Breast epithelium (tissue), 4 donors: ENCODE measurements at places on chromosomes 2 and 18. TPM values are rescaled to one million over a fixed set of nuclear protein-coding genes. Genes with fewer than 3 reads are reported as not detected.

IL36RN gene
- not detected for total RNA-seq

POTEC gene
- total RNA-seq: not detected

C1QL2 gene
- 0.15 TPM for total RNA-seq

NETO1 gene
- total RNA-seq: 0.33 TPM

MAB21L4 gene
- not detected for total RNA-seq

KCNG3 gene
- 0.33 TPM for total RNA-seq

- no peak overlapping the region for H3K4me3 ChIP-seq
- no peaks in the 10 kb centered on the region for H3K27me3 ChIP-seq
- DNase-seq: no peak
- H3K27ac ChIP-seq: no peak overlapping the region
Measured at GRCh38 chr2:19611491-19612332, 253.3 kb upstream of the OSR1 start.

DNA sequence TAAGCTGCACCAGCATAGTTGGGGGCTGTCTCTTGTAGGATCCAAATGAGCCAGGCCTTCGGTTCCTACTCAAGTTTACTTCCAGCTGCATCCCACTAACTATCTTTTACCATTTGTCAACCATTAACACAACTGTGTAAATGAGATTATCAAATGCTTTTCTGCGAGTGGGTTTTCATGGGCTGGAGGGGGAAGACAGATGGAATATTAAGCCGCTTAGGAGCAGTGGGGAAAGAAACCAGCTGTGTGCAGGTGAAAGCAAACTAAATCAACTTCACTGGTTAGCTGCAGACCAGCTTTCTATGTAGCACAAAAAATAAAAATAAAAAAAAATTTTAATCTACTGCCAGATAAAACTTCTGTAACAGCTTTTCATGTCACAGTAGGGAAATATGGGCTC, 307.3 kb upstream of the FBXO11 start:
- H3K36me3 ChIP-seq: no peaks in the 10 kb centered on the region
- no peak overlapping the region for H3K4me3 ChIP-seq
- H3K4me1 ChIP-seq: no peaks in the 10 kb centered on the region
- no peaks in the 10 kb centered on the region for H3K27me3 ChIP-seq

GRCh38 chr2:239443666-239444567, 43.1 kb upstream of the HDAC4 start:
- H3K4me1 ChIP-seq: peaks cover 8% of the 10 kb centered on the region
- H3K36me3 ChIP-seq: no peaks in the 10 kb centered on the region
- H3K27ac ChIP-seq: peak overlapping the region; percentile 78
- peak; percentile 31 for DNase-seq
- no peak overlapping the region for H3K4me3 ChIP-seq
- H3K27me3 ChIP-seq: peaks cover 11% of the 10 kb centered on the region

DNA sequence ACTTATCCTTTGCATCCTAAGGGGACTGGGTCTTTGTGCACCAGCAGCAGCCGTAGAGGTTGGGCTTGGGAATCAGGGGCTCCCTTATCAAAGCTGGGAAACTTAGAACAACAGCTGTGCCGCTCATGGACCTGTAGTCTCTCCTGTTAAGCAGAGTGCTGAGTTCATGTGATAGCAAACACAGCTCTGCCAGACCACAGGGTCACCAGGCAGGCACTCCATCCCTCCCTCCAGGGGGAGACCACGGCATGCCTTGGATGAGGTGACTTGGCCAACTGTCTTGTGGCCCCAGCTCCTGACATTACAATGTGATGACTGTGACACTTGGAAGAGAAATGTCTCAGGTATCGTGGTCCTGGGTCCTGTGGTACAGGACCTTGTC, 60.0 kb downstream of the DGKD start:
- DNase-seq: peak; percentile 16
- no peaks in the 10 kb centered on the region for H3K4me1 ChIP-seq
- no peak overlapping the region for H3K4me3 ChIP-seq
- H3K36me3 ChIP-seq: no peaks in the 10 kb centered on the region

DNA sequence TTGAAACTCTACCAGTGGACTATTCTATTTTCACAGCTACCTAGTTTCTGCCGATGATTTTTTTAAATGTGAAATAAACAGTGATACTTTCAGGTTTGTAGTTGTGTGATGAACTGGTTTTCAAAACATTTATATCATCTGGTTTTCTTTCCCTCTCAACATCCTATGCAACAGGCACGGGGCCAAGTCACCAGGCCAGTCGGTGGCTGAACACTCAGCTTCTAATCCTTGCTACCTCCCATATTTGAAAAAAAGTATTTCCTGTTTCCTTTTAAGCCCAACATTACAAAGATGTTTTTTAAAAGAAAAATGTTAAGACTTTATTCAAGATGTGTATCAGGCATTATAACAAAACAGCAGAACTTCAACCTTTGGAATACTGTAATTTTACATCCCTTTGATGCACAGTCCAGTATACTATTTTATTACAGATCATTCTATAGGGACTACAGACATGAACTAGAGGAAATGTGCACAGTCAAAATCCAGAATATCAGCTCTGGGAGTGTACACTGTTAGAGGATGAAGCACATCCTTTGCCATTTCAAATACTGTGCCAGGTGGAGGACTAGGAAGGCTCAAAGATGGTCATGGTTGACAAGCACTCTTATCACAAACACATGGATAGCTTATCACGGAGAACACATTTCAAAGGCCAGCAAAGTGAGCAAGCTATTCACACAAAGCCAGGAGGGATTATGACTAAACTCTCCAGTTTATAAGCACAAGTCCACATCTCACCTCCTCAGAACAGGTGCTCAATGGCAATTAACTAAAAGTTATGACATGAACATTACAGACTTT, 14.6 kb downstream of the MRPL35 start:
- no peak overlapping the region for H3K4me3 ChIP-seq
- H3K27me3 ChIP-seq: no peaks in the 10 kb centered on the region
- DNase-seq: no peak
- H3K36me3 ChIP-seq: no peaks in the 10 kb centered on the region
- no peaks in the 10 kb centered on the region for H3K4me1 ChIP-seq
- H3K27ac ChIP-seq: peak overlapping the region; percentile 14

- no peaks in the 10 kb centered on the region for H3K4me1 ChIP-seq
- H3K27ac ChIP-seq: peak overlapping the region; percentile 57
- DNase-seq: no peak
- no peaks in the 10 kb centered on the region for H3K36me3 ChIP-seq
Measured at GRCh38 chr18:54260396-54261072, 8.8 kb upstream of the POLI start.

DNA sequence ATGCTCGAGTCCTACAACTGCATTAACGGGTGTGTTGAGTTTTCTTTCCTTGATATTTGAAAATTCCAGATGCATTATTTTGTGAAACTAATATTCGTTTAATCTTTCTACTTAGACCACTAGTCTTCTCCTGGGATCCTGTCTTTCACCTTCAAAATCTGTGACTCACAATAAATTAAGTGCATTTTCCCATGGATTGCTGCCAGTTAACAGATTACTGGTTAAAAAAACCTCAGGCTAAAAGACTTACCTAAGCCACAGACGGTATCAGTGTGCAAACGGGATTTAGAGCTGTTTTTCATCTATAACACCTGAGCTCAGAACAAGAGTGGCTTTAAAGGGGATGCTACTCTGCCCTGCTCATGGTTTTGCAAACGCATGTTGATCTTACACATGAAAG, 10.2 kb downstream of the FECH start:
- no peak overlapping the region for H3K27ac ChIP-seq
- H3K36me3 ChIP-seq: no peaks in the 10 kb centered on the region
- H3K4me1 ChIP-seq: no peaks in the 10 kb centered on the region
- no peak for DNase-seq
- no peaks in the 10 kb centered on the region for H3K27me3 ChIP-seq

- no peaks in the 10 kb centered on the region for H3K36me3 ChIP-seq
- H3K4me1 ChIP-seq: no peaks in the 10 kb centered on the region
- DNase-seq: no peak
Measured at GRCh38 chr2:70643715-70644114, 90.1 kb upstream of the TGFA start.

DNA sequence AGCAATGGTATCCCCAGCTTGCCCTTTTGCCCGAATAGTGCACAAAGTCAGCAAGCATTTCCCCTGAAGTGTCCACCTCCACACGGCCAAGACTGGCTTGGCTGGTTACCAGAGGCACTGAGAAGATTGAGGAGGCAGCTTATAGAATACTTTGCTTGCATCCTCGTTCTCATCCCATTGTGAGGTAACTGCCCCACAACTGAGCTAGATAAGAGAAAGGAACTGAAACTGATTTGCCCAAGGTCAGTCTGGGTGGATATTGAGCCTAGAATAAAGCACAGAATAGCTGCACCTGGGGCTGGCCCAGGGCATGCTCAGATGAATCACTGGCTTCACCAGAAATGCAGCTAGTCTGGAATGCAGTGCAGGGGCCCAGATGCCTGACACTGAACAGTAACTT, 32.7 kb upstream of the MAP4K3 start:
- H3K27ac ChIP-seq: peak overlapping the region; percentile 58
- peaks cover 9% of the 10 kb centered on the region for H3K4me1 ChIP-seq
- DNase-seq: no peak
- H3K27me3 ChIP-seq: no peaks in the 10 kb centered on the region
- H3K4me3 ChIP-seq: peak overlapping the region; percentile 15
- no peaks in the 10 kb centered on the region for H3K36me3 ChIP-seq

- DNase-seq: no peak
- no peak overlapping the region for H3K4me3 ChIP-seq
- H3K27ac ChIP-seq: no peak overlapping the region
Measured at GRCh38 chr2:31075431-31075830, 62.8 kb downstream of the GALNT14 start.

DNA sequence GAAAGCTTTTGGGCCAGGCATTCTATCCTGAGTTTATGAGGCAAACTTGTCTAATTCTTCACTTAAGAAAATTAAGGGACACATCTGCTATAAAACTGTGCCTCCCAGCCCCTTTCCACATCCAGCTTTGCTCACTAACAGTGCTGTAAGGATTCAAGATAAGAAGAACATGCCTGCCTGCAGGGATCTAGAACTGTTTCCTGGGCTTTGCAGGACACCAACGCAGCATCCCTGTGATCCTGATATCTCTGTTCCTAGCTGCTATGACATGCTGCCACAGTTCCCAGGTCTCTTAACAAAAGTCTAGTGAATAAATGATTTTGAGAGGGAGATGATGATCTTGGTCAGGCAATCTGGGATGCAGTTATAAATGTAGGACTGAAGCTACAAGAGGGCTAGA, 12.4 kb downstream of the B4GALT6 start:
- no peak overlapping the region for H3K27ac ChIP-seq
- no peaks in the 10 kb centered on the region for H3K27me3 ChIP-seq
- no peaks in the 10 kb centered on the region for H3K36me3 ChIP-seq
- H3K4me3 ChIP-seq: no peak overlapping the region

DNA sequence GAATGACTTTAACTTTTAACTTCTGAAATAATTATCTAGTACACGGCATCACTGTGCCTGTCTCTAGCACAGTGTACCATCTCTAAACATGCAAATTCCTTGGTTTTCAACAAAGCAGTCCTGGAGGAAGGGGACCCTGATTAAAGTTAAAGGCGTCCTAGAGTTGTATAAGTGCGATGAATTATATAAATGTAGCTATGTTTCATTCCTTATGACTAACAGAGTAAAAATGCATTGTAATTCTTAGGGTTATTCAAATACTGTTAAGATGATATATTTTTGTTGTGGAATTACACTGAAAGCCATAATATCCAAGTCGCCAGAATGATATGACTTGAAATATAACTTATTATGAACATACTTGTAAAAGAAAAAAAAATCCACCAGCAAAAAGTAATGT, 544.9 kb upstream of the LINC00305 start:
- no peaks in the 10 kb centered on the region for H3K4me1 ChIP-seq
- DNase-seq: no peak
- H3K27ac ChIP-seq: no peak overlapping the region
- H3K36me3 ChIP-seq: no peaks in the 10 kb centered on the region
- H3K27me3 ChIP-seq: no peaks in the 10 kb centered on the region
